Endodermal cell (in vitro differentiated cells): ENCODE measurements at places on chromosomes 7 and 10. TPM values are rescaled to one million over a fixed set of nuclear protein-coding genes. Genes with fewer than 3 reads are reported as not detected.
A peak's percentile ranks its signal among the peaks of the same experiment; 100 is the strongest.

- DNase-seq: peak; percentile 52
Measured at GRCh38 chr7:109529712-109530111, 960.0 kb downstream of the DNAJB9 start.

GRCh38 chr10:1465418-1465911 is 271.9 kb downstream of the ADARB2 start:
- DNase-seq: no peak

The KDM7A gene
- 19.0 and 24.5 TPM in 2 replicates for total RNA-seq

The AGMO gene
- 1.9 and 2.2 TPM in 2 replicates for total RNA-seq

DNA sequence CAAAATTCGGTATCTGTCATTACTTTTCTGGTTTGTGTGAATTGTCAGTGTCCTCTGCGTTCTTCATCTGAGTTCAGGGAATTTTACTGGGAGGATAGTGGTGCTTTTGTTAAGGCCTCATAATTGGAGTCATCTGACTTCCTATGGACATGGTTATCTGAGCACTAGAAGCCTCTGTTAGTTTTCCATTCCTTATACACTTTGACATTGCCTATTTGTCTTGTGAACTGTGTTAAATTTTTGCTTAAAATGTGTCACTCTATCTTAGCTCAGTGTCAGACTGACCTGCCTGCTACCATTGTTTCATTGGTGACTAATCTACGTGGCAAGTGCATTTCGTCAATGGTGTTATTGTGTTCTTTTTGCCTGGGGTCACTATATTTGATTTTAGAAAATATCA is 253.3 kb downstream of the SEMA3A start:
- DNase-seq: no peak

The RGR gene
- not detected in 3 replicates for total RNA-seq

GRCh38 chr7:106064316-106064715 is 47.8 kb downstream of the SYPL1 start:
- DNase-seq: peak; percentile 49

GRCh38 chr7:134755422-134756022 is 23.9 kb upstream of the CALD1 start:
- DNase-seq: no peak

DNA sequence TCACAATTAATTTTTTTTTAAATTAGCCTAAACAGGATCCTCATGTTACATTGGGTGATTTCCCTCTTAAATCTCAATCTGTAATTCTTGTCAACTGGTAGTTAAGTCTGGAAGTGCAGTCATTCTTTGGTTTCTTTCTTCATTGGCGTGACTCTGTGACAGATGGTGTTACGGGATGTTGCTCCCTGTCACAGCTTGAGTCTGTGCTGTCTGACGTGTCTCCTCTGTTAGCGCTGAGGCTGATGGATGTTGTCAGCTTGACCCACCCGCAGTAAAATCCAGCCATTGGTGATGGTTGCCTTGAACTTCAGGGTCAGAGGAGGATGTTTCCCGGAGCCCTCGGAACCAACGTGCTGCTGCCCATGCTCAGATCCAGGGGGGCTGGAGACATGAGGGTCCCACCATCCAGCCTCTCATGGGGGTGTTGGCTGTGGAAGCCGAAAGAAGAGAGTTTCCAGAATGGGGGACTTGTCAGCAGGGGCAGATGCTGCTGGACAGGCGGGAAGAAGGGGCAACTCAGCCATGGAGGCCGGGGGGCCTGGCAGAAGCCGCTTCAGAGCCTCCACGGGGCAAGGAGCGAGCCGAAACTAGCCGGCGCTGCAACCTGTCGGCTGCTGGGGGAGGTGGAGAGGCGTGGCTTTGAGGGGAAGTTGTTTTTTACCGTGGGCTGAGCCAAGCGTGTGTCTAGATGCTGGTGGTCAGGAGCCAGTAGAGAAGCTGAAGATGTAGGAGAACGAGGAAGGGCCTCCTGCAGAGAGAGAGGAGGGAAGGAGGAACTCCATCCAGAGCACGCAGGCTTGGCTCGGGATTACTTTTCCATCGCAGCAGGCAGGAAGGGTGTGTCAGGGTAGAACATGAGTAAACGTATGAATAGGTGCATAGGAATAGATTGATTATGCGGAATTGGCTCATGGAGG is 3.5 kb downstream of the SUN1 start:
- no peak for DNase-seq

DNA sequence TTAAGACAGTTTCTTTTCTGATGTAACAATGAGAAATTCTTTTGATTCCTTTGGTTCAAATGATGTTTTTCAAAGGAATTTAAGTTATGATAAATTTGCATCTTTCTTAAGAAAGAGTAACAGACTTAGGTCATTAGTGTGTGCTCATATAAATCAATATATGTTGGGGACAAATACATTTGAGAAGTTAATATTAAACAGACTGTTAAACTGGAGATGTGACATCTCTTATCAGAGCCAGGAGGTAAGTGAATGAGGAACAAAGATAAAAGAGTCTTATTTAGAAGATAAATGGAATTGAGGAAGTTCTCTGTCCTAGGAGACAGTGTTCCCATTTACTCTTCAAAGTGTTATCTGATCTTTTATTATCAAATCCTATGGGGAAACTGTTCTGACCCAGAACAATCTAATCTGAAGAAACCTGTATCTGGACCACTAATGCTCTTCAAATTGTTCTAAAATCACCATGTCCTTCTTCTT is 104.8 kb upstream of the LAMB4 start:
- DNase-seq: no peak

DNA sequence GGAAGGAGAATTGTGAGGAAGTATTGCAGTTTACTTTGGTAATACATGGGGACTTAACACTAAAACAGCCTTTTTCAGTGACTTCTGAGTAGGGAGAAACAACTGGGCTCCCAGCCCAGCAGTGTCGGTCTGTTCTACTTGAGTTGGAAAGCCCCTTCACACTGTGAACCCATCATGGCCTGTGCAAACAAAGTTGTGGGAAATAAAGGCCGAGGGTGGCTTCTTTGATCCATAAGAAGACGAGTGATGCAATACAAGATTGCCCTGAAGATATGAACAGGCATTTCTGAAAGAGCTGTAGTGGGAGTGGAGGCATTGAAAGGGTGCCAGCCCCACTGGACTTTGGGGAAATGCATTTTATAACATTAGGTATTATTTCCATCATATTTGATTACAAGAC is 28.3 kb downstream of the C10orf120 start:
- no peak for DNase-seq

DNA sequence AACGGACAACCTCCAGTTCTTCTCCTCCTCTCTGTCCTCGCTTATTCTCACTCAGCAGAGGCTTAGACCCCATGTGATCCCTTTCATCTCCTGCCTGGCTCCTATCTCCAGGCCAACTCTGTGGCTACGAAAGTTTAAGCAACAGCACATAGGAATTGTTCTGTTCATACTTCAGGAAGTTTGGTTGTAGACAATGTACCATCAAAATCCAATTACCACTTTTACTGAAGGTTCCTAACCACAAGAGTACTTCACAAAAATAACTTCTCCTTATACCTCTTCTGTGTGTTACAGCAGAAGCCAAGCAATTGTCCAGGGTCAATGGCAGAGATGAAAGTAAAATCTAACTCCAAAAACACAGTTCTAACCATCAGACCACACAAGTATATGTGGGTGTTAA is 80.0 kb downstream of the SLC25A13 start:
- DNase-seq: no peak

GRCh38 chr10:21675157-21675796 is 141.2 kb downstream of the MLLT10 start:
- peak; percentile 79 for DNase-seq

GRCh38 chr7:51316666-51317581 is at the start of gene COBL:
Gene COBL, minus strand, starts transcription at chr7:51316809. Its CDS starts 176 bp downstream, at chr7:51316633.
- peak; percentile 89 for DNase-seq

- no peak for DNase-seq
Measured at GRCh38 chr7:142711746-142712616, 37.3 kb upstream of the PRSS1 start.

DNA sequence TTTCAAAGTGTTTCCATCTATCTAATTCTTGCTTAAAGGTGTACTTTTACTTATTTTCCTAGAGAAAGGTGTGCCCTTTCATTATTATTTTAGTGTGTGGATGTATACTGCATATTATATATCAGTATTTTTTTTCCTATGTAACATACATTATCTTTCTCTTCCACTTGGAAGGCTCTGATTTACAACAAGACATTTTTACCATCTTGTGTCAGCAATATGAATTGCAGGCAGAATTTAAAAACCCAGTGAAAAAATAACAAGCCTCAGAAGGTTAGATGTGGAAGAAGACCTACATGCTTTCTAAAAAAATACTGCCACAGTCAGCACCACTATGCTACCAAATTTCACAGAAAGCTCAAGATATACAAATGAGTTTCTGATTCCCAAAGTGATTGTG is 327.7 kb upstream of the STEAP1 start:
- DNase-seq: no peak

DNA sequence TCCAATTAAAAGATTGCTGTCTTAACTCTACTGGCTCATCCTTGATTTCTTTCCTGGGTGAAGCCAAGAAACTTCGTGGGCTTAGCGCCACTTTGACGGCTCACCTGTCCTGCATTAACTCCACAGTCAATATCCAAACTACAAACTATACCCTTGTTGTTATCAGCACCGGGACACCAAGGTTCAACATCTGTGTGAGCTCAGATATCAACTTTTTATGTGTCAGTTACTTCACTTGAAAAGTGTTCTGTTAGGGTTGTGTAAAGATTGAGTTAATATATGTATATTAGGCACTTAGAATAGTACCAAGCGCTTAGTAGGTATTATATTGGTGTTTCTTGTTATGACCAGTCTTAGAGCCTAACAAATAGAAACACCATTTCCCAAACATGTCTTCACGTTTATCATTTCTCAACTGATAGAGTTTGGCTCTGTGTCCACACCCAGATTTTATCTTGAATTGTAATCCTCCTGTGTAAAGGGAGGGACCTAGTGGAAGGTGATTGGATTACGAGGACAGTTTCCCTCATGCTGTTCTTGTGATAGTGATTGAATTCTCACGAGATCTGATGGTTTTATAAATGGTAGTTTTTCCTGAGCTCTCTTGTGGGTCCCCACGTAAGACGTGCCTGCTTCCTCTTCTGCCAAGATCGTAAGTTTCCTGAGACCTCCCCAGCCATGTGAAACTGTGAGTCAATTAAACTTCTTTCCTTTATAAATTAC is 19.0 kb upstream of the ST8SIA6 start:
- DNase-seq: no peak

DNA sequence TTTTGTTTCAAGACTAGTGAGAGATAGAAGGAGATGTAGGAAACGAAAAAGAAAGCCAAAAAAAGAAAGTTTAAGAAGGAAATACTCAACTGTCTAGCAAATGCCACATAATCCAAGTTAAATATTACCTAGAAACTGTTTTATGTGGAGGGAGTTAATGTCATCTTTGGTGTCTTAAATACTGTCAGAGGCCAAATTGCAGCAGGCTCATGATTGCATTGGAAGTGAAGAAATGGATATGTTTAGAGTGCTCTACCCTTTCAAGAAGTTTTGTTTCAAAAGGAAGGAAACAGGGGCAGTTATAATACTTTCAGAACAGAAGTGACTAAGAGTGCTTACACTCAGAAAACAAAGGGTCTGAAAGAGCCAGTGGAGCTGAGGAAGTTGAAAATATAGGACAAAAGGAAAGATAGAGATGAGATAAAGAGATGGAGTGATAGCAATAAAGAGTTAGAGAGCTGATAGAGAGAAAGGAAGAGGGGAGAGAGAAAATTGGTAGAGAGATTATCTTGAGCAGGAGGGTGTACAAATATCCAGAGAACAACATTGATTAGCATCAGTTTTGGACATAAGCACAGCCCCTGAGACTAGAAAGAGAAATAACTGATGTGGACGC is 28.0 kb upstream of the GNAI1 start:
- no peak for DNase-seq

The AKR1C4 gene
- total RNA-seq: not detected in 3 replicates

The RSPH10B gene
- total RNA-seq: 0.68 and 0.73 TPM in 2 replicates

DNA sequence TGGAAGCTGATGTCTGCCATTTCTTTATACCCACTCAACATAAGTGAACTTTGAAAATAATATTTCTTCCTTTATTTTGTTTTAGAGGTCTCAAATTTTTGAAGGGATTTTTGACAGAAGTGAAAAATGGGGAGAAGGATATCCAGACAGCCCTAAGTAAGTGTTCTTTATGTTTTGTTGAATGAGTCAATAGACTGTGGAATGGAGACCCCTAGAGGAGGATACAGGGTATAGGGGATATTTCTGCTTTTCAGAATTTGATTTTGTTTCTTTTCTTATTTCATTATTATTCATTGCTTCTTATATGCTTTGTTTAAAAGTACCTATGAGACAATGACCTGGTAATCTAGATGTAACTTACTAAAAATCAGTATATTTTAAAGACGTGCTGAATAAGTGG is 34.4 kb downstream of the PLEKHA8 start:
- no peak for DNase-seq

DNA sequence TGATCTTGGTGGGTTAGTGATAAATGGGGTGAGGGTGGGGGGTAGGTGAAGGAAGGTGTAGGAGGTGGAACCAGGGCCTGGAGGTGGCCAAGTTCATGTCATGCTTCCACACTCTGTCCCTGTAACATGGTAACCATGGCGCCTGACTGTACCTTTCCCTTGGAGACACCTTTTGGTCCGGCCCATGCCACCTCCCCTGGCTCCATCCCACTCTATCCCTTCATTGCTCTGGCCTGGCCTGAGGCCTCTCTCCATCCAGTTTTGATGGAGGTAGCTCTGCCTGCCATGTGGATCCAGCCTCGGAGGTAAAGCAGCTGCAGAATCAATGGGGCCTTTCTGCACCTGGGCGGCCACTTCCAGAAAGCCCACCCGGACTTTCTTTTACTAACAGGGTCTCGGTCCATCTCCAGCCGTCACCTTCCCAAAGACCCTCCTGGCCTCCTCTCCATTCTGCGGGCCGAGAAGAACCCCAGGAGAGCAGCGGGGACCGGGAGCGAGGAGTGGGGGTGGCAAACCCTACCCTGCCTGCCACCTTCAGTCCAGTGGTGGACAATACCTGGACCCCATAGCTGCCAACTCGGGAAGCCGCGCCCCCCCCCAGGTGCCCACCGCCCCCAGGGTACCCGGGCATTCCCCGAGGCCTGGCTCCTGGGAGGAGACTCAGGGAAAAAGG is 504 bp upstream of the TRRAP start:
- peak; percentile 57 for DNase-seq

- DNase-seq: no peak
Measured at GRCh38 chr7:142910481-142910880, 23.1 kb downstream of the TRPV5 start.

GRCh38 chr7:154647625-154648024 is 355.3 kb downstream of the PAXIP1 start:
- DNase-seq: no peak

DNA sequence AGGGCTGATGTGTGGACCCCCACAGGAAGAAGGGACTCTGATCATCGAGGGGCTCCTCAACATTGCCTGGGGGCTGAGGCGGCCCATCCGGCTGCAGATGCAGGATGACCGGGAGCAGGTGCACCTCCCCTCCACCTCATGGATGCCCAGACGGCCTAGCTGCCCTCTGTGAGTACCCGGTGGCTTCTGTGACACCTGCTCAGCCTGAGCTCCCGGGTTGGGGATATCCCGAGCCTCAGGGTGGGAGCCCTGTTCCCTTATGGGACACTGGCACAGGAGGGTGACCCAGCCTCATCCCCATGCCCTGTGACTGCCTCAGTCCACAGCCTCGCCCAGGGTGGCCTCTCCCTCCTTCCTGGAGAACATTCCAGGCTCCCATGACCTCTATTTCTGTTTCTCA is 3.9 kb upstream of the DEPP1 start:
- no peak for DNase-seq

- peak; percentile 90 for DNase-seq
Measured at GRCh38 chr7:74417419-74417971, 36.2 kb upstream of the GTF2IRD1 start.

The MACC1 gene
- 1.4 and 2.8 TPM in 2 replicates for total RNA-seq

The FZD1 gene
- 4.7 to 5.4 TPM (median 5.0 TPM) in 3 replicates for total RNA-seq

The SH2D4B gene
- 0.12 to 0.13 TPM in 2 of 3 replicates, not detected in the other for total RNA-seq

The GATA3 gene
- 25.2 to 106 TPM (median 103 TPM) in 3 replicates for total RNA-seq

- DNase-seq: no peak
Measured at GRCh38 chr10:30529373-30529998, 95.5 kb downstream of the MAP3K8 start.

GRCh38 chr7:131900785-131901287 is 344.4 kb upstream of the PODXL start:
- peak; percentile 76 for DNase-seq
